ENCODE measurements at places on chromosomes 7 and 10. TPM values are rescaled to one million over a fixed set of nuclear protein-coding genes. Genes with fewer than 3 reads are reported as not detected.

The HYAL4 gene
- total RNA-seq, result not detected

The NRF1 gene
- 8.7 TPM for total RNA-seq

The ZNF777 gene
- 8.4 TPM for total RNA-seq

The TUBAL3 gene
- 0.12 TPM for total RNA-seq

The CREB5 gene
- 4.5 TPM for total RNA-seq

The PAPSS2 gene
- 11.8 TPM for total RNA-seq

The UBTD1 gene
- 28.1 TPM for total RNA-seq

The GIMAP1 gene
- 6.7 TPM for total RNA-seq

The MRLN gene
- not detected for total RNA-seq

DNA sequence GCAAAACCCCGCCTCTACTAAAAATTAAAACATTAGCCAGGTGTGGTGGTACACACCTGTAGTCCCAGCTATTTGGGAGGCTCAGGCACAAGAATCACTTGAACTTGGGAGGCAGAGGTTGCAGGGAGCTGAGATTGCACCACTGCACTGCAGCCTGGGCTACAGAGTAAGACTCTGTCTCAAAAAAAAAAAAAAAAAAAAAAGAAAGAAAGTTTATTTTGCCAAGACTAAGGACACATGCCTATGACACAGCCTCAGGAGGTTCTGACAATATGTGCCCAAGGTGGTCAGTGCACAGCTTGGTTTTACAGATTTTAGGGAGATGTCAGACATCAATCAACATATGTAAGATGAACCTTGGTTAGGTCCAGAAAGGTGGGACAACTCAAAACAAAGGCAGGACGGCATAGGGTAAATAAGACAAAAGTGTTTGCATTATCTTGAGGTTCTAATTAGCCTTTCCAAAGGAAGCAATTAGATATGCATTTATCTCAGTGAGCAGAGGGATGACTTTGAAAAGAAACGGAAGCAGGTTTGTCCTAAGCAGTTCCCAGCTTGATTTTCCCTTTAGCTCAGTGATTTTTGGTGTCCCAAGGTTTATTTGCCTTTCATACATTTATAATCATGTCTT, 20.7 kb upstream of the OTUD1 start:
- DNase-seq, result no peak

- no peak for DNase-seq
Measured at GRCh38 chr7:101496017-101496416, 133.1 kb downstream of the MYL10 start.

DNA sequence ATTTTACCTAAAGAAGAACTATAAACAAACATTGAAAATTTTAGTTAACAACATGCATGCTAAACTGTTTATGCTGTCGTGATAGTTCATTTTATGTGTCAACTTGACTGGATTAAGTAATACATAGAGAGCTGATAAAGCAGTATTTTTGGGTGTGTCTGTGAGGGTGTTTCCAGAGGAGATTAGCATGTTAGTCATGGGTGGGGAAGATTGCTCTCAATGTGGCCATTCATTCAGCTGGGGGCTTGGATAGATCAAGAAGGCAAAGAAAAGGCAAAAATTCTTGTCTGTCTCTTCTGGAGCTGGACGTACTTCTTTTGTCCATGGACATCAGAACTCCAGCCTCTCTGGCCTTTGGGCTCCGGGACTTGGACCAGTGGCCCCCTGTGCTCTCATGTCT, 172.9 kb upstream of the SEMA3E start:
- no peak for DNase-seq

DNA sequence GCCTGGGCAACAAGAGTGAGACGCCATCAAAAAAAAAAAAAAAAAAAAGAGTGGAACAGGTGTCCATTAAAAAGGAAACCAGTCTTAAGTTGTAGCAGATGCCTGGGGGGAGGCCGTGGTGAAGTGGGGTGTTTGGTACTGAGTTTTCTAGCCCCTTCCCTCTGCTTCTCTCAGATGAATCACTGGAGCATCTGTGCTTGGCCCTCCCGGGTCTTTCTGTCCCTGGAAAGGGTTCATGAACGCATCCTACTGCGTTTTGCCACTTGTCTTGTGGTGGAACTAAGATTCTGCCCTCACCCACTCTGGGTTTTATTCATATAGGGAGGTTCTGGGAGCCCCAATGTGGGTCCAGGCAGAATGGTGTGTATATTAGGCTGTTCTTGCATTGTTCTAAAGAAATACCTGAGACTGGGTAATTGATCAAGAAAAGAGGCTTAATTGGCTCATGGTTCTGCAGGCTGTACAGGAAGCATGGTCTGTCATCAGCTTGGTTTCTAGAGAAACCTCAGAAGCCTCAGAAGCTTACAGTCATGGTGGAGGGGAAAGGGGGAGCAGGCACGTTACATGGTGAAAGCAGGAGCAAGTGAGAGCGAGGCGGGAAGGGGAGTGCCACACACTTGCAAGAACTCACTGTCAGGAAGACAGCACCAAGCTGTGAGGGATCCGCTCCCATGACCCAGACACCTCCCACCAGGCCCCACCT, 63.5 kb downstream of the CAMK1D start:
- DNase-seq, result no peak

GRCh38 chr10:42880255-42880620, 97.6 kb downstream of the BMS1 start:
- DNase-seq, result no peak

DNA sequence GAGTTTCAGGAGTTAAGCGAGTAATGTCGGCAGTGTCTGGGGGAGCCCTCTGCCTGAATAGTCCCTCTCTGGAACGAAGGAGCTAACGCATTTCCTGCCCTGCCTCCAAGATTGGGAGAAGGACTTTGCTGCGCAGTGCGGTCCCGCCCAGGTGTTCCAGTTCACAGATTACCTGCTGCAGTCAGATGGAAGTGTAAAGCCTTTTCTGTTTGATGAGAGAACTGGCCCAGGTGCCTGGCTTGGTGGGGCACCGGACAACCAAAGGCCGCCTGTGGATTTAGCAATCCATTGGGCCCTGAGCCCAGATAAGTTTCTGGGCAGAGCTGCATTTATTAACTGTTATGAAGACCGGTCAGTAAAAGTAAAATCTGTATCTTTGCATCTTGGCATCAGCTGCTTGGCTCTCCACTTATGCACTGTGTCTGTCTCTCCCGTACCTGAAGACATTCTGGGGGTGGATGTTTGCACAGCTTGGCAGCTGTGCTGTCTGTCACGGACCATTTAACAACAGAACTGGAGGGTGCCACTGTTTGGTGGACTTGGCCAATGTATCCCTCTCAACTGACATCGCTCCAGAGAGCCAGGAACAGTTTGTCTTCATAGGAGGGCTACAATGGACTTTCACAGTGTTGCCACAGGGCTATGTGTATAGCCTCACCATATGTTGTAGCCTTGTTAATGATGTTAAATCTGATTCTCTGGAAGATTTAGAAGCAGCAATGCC, 654.7 kb upstream of the ZWINT start:
- DNase-seq, result no peak

GRCh38 chr10:89795840-89796239, 94.5 kb downstream of the KIF20B start:
- DNase-seq, result no peak

DNA sequence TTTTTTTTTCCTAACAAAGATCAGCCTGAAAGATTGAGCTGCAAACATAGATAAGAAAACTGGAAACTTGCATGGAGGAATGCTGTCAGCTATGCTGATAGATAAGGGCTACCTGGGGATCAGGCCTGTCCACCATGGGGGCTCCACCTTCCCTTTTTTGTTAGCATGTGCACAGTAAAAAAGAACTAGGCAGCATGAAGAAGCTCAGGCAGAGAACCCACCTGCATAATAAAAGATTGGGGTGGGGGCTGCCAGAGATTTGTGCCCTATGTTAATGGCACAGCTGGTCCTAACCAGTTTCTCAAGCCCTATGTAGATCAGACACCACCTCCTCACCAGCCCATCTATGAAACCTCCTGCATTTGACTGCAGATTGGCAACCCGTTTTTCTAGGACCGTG, 45.4 kb upstream of the CACNB2 start:
- no peak for DNase-seq

DNA sequence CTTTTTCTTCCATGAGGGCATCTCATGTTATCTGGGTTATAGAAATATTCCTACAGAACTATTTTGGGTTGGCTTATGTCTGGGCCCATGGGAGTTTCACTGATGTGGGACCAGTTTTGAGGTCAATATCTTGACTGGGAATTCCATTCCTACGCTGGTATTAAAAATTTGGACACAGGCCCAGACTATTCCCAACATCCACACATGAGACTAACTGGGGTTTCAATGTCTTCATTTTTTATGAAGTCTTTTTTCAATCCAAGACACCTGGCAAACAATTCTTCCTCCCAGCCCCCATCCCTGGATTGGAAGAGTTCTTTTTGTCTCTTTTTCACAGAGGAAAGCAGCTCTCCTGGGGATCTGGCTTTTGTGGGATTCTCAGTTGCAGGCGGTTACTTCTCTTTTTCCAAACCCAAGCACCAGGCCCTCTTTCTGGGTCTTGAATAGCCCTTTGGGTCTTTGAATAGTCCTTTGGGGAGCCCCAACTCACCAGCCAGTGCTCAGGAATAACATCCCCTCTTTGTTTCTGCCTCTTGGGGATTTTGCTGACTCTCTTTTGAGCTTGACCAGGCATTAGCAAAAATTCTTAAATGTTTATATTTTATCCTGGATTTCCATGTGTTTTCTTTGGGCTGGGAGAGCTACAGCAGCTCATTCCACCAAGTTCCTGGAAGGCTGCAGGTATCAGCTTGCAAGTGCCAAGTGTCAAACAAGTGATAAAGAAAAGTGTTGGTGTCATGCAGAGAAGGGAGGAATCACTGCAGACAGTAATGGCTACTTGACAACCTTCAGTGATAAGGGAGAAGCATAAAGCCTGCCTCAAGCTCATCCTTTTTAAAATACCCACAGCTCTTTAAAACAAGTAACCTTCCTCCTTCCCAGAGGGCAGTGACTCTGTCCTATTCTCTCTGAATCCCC, 234.3 kb downstream of the ADAM12 start:
- no peak for DNase-seq

DNA sequence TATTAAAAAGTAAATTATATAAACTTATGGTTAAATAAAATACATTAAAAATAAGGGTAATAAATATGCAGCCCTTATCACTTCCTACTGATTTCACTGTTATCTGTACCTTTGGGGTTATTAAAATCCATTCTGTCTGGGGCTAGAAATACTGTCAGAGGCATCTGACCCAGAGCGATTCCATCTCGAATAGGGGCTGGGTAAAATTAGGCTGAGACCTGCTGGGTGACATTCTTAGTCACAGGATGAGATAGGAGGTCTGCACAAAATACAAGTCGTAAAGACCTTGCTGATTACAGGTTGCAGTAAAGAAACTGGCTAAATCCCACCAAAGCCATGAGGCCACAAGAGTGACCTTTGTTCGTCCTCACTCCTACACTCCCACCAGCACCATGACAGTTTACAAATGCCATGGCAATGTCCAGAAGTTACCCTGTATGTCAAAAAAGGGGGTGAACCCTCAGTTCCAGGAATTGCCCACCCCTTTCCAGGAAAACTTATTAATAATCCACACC, 77.6 kb downstream of the COBL start:
- no peak for DNase-seq

GRCh38 chr10:74058658-74059057, 60.7 kb downstream of the VCL start:
- no peak for DNase-seq

GRCh38 chr7:39554583-39555165, 11.5 kb upstream of the YAE1 start:
- DNase-seq, result no peak

- no peak for DNase-seq
Measured at GRCh38 chr7:115356139-115356746, 434.3 kb downstream of the MDFIC start.

- no peak for DNase-seq
Measured at GRCh38 chr7:43589133-43589478, 6.2 kb downstream of the STK17A start.

- DNase-seq, result no peak
Measured at GRCh38 chr10:57993302-57993701, 274.4 kb downstream of the IPMK start.

DNA sequence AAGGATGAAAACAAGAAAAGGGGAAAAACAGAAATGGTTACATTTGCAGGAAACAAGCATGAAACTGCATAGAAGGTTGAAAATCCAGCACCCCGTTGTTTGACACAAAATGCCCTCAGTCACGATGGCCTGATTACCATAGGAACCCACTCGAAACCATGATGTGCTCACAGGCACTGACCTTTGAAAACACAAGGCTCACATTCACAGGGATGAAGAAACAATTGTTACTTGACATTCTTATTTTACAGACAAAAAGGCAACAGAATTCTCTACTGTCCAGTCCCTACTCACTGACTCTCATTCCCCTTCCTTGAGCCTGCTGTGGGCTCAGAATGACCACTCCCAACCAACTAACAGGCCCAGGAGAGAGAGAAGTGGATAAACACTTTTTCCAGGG, 131.4 kb upstream of the PDLIM1 start:
- no peak for DNase-seq

DNA sequence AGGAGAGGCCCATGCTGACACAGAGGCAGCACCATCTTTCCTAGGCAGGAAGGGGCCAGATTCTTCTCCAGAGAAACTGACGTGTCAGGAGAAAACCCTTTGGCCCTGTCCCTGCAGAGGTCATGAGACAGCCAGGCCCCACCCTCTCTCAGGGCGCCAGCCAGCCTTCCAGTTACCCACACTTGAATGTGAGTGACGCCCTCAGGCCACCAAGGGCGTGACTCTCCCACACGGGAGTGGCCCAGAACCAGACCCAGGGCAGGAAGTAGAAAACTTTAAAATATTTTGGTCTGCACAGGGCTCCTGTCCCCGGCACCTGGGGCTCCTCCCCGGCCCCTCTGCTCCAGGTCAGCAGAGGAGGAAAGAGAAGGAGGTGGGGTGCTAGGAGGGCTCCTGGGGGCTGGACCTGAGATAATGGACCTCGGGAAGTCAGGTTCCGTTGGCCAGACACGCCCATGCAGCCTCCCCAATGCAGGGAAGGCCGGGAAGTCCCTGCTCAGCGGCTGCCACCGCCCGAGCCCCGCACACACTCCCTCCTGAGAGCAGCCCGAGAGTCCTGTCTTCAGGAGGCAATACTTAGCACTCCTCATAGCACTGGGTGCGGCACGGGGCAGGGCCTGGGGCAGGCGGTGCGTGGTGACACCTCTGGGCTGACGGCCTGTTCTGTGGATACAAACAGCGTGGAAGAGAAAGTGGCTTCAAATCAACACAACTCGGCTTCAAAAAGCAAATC, 67.0 kb upstream of the CFAP46 start:
- peak; percentile 80 for DNase-seq

GRCh38 chr10:79348640-79348988, 1.3 kb downstream of the PPIF start:
- DNase-seq, result no peak

DNA sequence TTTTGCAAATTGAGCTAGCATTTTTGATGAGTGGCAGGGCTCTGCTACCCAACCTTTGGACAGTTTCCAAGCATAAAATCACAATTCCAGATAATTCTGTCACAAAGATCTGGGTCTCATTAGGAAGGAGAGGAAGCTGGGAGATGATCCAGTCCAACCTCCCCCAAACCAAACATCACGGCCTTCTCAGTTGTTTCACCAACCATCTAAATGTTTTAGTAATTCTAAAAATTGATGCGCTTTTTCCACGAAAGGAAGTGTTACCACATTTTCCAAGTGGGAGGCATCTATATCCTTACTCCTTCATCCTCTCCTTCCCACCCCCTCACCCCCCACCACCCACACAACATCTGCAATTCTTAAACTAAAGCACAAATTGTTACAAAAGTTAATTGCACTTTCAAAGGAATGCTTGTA, 108.3 kb downstream of the EGFR start:
- no peak for DNase-seq

GRCh38 chr10:123583639-123584418, 82.3 kb upstream of the GPR26 start:
- peak; percentile 80 for DNase-seq

- no peak for DNase-seq
Measured at GRCh38 chr7:35250452-35250851, 3.4 kb downstream of the TBX20 start.

- peak; percentile 61 for DNase-seq
Measured at GRCh38 chr7:74083928-74084721, 521 bp downstream of the LIMK1 start.
